Anterior cingulate cortex (tissue), 58 donors: ENCODE measurements at places on chromosomes 2 and 18.
A peak's percentile ranks its signal among the peaks of the same experiment; 100 is the strongest.

DNA sequence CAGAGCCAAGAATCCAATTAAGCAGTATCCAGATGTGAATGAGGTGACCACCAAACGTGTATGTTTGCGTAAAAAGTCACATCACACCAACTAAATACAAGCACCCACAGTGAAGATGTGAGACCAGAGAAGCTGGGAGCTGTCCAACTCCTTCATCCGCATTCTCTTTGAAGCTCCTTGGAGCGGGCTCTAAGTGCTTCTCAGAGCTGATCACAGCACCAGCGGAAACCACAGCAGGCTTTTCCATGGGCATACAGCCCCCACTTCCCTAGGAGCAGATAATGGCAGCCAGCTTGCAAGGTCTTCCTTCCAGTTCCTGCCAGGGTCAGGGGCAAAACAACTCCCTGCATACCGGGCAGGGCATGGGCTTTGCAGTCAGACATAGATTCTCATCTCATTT lies 36.4 kb downstream of the REEP1 start:
- no peak for DNase-seq

- DNase-seq, result no peak
These were observed 168.8 kb downstream of the ZNF385B start for GRCh38 chr2:179692610-179693009.

DNA sequence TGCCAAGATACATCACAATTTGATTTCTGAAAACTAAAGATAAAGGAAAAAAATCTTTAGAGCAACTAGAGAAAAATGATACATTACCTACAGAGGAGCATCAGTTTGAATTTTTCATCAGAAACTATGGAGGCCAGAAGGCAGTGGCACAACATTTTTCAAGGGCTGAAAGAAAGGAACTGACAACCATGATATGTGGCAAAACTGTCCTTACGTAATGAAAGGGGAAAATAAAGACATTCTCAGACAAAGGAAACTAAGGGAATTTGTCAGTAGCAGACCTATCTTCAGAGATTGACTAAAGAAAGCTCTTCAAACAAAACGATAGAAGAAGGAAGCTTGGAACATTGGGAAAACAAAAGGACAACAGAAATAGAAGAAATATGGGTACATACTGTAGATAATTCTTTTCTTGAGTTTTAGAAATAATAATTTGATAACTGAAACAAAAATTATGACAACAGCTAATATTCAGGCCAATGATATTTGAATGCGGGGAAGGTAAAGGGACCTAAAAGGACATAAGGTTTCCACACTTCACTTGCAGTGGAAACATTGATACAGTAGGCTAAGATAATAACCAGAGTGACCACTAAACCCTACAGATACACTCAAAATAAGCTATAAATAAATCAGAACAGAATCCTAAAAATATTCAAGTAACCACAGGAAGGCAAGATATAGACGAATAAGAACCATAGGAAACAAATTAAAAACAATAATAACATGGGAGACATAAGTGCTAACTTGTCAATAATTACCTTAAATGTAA lies 70.0 kb upstream of the NPAS2 start:
- DNase-seq, result no peak

DNA sequence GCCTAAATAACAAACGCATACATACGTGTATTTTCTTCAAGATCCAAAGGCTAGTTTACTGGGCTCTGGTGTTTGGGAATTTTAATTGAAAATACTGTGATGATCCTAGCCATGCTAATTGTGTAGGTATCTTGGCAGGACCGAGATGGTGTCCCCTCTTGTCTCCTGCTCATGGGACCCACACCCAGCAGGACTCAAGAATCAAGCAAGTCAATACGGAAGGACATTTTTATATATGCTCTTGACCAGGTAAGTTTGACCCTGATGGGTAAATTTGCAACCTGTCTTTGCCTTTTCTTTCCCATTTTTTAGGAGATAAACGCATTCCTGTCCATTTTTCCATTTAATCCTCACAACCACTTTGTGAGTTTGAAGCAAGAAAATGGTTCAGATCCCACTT lies 111.8 kb upstream of the MYCN start:
- DNase-seq, result no peak

GRCh38 chr2:239249776-239250175 lies 151.0 kb downstream of the HDAC4 start:
- no peak for DNase-seq

- no peak for DNase-seq
These were observed 53.9 kb downstream of the LNPK start for GRCh38 chr2:175948191-175948590.

GRCh38 chr2:85702172-85702571 lies 8.0 kb downstream of the GNLY start:
- no peak for DNase-seq

- no peak for DNase-seq
These were observed 28.5 kb upstream of the MCFD2 start for GRCh38 chr2:46943881-46944798.

DNA sequence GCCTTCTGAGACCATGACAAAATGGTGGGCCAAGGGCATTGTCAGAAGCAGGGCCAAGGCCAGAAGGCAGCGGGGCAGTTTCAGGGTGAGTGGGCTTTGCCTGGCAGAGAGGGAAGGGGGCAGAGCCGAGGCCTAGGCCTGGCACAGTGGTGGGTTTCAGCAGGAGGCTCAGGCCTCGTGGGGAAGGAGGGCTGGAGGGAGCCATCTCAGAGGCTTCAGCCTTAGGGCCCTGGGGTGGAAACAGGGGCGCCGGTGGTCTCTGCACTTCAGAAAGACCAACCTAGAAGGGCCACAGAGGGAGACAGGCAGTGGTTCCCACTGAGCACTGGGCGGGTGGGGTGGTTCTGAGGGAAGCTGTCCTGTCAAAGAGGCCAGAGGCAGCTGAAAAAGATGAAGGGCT lies 58.0 kb upstream of the SMAD7 start:
- no peak for DNase-seq

DNA sequence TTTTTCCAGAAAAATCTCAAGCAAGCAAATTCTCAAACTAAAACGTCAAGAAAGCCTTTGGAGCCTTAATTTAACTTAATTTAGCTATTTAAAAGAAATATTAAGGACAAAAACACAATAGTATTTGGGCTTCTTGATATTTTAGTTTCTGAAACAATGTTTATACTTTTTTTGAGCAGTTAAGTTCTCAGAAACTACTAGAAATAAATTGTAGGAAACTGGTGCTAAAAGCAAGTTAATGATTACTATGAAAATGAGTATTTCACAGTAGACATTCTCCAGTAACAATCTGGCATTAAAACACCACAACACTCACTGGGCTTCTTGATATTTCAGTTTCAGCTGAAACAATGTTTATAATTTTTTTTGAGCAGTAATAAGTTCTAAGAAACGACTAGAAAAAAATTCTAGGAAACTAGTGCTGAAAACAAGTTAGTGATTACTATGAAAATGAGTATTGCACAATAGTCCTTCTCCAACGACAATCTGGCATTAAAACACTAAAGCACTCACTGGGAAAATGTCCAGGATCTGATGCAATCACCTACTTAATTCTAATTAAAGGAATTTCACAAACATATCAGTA lies 45.1 kb downstream of the TRAK2 start:
- DNase-seq, result no peak

GRCh38 chr2:58769864-58770234 lies 528.7 kb upstream of the FANCL start:
- DNase-seq, result no peak

GRCh38 chr2:120526047-120526562 lies 180.2 kb downstream of the INHBB start:
- DNase-seq, result no peak

DNA sequence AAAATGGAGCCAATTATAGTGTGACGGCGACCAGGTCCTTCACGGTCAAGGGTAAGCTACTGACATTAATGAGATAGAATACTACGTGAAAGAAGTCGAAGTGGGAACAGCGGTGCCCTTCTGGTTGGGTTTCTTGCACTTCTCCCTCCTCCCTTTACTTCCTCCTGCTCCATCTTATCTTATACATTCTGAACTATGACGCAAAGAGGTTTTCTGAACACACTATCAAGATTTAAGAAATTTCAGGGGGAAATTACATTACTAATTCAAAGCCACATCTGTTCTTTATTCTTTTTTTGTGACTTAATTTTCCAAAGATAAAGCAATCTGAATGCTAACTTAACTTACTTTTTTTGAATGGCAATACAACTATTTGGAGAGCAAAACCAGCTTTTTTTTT lies 14.8 kb upstream of the IL18R1 start:
- no peak for DNase-seq

DNA sequence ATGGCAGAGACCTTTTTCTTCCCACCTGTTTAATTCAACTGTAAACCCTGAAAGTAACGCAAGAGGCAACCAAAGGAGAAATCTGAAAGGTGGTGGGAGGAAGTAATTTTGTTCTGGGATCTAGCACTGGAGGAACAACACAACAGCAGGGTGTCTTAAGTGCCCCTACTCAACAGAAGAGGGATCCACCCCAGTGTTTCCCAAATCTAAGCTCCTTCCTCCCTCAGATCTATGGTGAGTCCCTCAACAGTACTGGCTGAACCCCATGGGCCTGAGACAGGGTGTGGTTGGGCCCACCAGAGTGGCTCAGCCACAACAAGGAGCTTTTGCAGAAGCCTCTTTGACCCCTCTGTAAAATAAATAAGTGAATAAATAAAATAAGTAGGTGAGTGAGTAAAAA lies 790.3 kb downstream of the ERBB4 start:
- no peak for DNase-seq

DNA sequence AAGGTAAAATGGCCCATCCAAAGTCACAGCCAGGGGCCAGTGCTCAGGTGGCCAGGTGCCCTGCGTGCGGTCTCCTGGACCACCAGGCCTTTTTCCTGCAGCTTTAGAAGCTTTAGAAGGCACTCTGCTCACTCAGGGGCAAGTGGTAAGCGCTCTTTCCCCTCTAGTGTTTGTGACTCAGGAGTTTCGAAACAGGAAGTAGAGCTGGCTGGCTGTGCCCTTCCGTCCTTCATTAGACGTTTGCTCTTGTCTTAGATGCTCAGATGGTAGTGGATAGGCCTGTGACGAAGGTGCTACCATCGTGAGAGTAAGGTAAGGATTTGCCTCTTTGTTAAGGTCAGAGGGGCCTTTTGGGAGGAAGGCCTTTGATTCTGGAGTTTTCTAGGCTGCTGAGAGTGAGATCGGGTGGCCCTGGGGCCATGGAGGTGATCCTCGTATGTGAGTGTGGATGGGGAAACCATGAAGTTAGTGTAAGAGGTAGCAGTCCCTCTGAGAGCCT lies at the start of gene CASP8:
Gene CASP8, plus strand, starts transcription at position 235 of the 499 bp plus-strand sequence. CDS start 5,951 bp downstream, outside the sequence.
- DNase-seq, result no peak

GRCh38 chr2:123771928-123772632 lies 253.0 kb upstream of the CNTNAP5 start:
- DNase-seq, result no peak

- DNase-seq, result no peak
These were observed 1220.4 kb upstream of the ZEB2 start for GRCh38 chr2:145740302-145740701.

DNA sequence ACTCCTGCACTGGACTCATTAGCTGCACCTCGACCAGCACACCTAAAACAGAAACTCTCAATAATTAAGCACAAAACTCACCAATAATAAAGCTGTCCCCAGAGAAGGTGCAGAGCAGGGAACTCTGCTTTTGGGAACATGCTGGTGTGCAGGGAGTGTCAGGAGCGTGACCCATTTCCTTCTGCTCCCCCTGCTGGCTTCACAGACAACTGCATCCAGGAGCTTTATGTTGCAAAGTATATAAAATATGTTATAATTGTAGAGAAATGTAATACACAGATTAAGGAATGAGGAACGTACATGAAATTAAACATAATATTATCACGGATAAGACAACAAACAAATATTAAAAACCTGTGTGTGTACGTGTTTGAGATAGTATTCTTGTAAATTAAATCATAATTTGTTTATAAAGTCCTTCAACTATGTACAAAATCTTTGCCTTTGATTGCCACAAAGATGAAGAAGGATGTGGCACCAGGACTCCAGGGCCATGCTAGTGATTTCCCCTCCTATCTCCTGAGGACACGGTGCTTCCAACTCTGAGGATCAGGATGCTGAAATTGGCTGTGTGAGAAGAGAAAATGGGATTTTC lies 68.6 kb upstream of the MAL start:
- DNase-seq, result peak; percentile 2

DNA sequence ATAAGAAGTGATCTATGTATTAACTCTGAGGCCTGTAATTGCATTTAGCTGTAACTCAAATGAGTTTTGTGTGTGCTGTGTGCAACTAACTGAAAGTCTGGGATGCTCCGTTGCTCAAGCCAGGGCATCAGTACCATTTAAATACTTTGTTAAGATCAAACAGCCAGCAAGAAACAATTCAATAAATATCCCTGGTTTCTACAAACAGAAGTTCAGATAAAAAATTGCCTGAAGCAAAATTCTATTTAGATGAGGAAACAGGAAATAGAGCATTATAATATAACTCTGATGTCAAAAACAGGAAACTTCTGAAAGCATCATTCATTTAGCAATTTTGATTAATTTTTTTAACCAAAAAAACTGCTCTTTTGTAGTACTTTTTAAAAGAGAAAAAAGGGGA lies 18.9 kb upstream of the SLC38A11 start:
- DNase-seq, result no peak

DNA sequence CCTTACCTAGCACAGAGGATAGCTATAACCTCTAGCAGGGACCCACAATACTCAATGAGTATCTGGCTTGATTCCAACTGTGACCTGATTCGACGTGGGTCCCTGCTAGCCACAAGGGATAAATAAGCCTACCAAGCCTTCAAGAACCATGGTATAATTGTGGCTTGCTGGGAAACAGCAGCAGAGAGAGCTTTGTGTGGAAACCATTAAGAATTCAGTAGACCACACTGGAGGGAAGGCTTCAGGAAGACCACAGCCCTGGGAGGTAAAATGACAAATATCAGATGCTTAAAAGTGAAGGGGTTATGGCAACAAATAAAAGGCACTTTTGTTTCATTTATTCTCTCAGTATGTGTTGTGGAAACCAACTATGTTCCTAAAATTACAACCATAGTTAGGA lies 82.6 kb upstream of the WIPF1 start:
- DNase-seq, result no peak

DNA sequence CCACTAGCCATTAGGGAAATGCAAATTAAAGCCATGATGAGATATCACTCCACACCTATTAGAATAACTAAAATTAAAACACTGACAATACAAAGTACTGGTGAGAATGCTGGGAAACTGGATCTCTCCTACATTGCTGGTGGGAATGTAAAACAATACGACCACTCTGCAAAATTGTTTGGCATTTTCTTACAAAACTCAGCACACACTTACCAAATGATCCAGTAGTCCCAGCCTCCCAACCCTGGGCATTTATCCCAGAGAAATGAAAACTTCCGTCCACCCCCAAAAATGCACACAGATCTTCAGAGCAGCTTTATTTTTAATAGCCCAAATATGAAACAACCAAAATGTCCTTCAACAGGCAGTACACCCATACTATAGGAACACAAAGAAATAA lies 8.9 kb upstream of the TMSB10 start:
- no peak for DNase-seq
